Esophagus mucosa (tissue), 1 donor: ENCODE measurements at places on chromosomes 2 and 18.

DNA sequence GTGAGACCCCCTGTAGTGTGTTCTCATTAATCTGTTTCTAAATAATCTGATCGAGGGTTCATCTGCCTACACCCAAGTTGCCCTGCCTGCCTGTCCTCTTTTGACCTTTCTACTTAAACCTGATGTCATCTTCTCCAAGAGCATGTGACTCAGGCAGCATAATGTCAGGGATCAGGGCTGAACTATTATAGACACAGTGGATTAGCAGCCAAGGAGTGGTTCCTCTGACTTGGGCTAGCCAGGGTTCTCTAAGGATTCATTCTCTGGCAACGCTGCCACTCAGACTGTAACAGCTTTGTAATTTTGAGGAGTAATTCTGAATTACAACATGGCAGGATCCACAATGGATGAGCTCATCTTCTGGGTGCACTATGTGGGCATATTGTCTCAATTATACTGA, 124.0 kb downstream of the MDH1 start:
- peak; percentile 99 for ATAC-seq

DNA sequence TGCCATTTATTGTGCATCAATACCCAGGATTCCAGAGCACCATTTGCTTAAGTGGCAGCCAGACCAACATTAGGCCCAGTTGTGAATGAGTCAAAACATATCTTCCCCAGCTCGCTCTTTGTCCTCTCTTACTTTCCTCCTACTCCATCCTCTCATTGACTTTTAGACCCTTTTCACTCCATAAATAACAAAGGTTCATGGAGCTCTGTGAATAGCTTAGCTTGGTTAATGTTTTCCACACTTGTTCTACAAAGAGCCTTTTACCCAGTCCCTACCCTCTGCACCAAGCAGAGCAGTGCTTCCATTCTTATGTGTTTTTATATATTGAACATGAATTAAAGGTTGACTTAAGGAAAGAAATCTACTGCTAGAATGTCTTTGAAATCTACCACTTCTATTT, 625.8 kb upstream of the FANCL start:
- no peak for ATAC-seq

DNA sequence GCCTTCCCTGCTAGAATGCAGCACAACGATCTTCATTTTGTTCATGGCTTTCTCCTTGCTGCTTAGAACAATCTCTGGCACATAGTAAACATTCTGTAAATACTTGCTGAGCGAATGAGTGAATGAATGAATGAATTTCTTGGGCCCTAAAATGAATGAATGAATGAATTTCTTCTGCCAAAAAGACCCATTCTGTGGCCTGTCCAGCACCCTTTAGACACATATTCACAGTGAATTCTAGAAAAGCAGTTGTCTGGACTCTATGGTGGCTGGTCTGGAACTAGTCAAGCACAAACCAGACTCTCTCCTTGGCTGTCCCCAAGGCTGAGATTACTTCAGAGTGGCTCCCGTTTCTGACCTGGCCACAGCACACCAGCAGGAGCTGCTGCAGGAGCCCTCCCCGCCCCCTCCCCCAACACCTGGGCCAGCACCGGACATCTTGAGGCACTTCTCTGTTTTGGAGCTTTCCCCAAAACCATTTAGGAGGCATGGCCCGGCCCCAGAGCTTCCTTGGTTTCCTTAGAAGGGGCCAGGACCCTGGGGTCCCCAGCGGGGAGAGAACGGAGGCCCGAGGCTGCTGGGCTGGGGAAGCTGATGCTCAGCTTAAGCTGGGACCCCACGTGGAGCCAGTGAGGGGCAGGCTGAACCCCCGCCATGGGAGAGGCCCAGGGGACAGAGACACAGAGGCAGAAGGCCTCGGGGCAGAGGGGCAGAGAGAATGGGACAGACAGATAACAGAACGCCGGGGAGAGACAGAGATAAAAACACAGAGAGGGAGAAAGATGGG, 159.0 kb downstream of the ZFP36L2 start:
- no peak for ATAC-seq

- no peak for ATAC-seq
Observed at GRCh38 chr18:49127471-49128190, 176.9 kb upstream of the SMAD7 start.

DNA sequence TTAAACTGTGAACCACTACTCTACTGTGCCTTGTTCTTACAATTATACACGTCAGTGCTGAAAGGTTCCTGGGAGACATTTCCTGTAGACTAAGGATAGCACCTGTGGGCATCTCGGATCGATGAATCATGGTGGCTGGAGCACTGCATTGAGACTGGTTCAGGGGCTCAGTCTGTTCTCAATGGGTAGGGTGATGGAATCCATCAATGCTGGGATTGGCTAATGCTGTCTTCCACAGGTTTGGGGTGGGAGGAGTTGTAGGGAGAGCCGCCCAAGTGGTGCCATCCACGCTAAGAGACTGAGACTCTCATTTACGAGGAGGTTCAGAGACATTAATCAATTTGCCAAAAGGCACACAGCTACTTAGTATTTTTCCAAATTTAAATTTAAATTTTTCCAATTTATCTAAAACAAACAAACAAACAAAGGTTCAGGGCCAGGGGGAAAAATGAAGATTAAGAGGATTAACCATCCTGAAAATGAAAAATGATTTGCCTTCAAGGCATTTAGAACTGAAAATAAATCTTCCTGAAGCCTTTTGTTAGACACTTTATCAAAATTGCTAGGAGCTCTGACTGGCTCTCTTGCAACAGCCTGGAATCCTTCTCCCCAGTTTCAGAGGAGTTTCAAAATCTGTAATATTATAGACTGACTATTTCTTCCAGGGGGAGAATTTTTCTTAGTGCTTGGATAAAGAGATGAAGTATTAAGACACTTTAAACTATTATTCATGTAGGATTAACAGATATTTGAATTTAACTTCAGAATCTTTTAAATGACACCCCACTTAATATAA, 359.2 kb downstream of the TGIF1 start:
- ATAC-seq = no peak

GRCh38 chr18:44900627-44901026, 219.9 kb downstream of the SETBP1 start:
- ATAC-seq = peak; percentile 68

DNA sequence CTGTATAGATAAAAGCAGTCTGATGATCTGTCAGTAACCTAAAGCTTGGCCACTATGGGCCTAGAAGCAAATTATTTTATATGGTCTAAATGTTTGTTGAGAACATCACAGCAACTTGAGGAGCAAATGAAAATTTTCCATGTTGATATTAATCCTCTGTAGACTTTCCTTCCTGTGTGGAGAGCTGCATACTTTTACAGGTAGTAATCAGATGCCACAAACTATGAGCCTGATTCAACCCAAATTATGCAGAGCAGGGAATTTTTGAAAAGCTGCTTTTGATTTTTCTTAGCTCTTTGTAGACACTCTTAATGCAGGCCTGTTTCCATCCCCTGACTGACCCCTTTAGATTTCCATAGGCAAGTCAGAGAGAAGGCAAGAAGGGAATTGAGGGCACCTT, 17.3 kb downstream of the PAX3 start:
- ATAC-seq = no peak

DNA sequence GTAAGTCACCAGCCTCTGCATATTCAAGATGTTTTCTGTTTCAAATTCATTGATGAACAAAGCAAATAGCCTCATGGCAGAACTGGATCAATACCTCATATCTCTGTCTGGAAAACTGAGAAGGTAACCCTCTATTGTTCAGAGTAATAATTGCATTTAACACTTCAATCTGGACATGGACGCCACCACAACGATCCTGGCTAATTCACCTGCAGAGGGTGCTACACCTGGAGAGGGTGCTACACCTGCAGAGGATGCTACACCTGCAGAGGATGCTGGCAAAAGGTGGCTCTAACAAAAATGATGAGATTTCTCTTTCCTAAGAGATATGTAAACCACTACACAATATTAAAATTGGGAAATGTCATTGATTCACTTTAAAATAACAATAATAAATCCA, 183.1 kb upstream of the HNRNPA3 start:
- no peak for ATAC-seq

DNA sequence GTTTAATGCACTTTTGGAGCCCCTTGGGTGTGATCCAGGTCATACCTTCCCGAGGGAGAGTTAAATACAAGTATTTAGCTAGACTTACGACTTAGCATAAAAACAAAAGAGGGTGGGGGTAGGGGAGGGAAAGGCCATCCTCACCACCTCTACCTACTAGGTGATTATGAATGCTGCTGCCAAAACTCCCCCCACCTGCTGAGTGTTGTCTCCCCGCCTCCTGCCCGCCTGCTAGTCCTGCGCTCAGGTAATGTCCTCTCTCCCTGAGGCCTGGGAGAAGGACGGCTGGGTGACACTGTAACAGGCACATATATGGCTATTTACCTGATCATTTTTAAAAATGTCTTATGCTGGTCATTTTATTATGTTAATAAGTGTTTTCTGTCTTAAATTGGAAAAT, 3.0 kb upstream of the NCKAP5 start:
- no peak for ATAC-seq

DNA sequence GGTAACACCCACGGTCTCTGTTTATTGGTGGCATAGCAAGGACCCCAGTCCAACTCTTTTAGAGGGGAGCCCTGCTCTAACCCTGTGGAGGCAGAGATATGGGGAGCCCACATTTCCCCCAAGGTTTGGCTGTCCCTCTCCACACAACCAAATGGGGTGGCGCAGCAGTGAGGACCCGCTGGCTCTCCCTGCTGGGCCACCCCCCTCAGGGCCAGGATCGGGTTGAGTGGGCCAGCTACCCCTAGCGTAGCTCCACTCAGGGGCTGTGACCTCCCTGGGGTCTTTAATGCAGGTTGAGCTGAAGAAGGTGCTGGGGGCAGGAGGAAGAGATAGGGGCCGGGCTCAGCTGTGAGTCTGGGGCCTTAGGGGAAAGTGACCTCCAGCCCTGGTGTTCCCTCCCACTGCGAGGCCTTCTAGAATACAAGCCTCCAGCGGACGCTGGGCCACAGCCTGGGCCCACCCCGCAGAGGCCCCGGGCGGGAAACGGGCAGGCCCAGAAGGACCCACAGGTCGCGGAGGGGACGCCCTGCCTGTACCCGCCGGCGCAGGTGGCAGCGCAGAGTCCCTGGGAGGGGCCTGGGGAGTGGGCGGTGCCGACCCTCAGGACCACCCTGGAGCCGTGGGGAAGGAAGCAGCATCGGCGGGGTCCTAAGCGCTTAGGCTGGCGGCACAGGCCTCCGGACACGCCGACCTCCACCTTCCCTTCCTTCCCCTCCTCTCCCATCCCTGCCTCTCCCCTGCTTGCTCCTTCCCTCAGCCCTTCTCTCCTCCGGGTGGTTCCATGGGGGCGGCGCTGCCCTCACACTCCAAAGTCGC, 9.6 kb downstream of the CROCC2 start:
- ATAC-seq = no peak

- no peak for ATAC-seq
Observed at GRCh38 chr2:143633419-143633818, 504.2 kb downstream of the ARHGAP15 start.

- peak; percentile 96 for ATAC-seq
Observed at GRCh38 chr18:67359873-67360838, 156.4 kb downstream of the DSEL start.

- ATAC-seq = no peak
Observed at GRCh38 chr2:63790906-63791305, 50.8 kb upstream of the UGP2 start.

DNA sequence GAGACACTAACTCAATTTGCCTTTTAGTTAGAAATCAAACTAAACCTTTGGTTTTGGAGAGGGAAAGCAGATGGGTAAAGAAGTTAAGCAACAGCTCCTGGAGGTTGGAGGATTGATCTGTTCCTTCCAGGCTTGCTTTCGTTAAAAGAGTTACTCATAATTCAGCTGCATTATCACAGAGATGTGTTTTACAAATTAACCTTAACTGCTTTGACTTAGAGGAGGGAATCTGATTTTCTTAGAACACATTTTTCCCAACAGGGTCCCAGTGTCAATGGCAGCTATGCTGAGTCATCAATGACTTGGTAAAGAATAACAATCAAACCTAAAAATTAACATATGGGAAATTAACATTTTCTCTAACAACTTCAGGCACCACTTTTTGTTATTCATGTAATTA, 113.4 kb downstream of the COPS8 start:
- ATAC-seq = no peak
